Panc1 (cell line): ENCODE measurements at places on chromosomes 3 and 15. TPM values are rescaled to one million over a fixed set of nuclear protein-coding genes. Genes with fewer than 3 reads are reported as not detected.

Gene GOLGA8Q
- total RNA-seq = 1.1 TPM

Gene FAM43A
- 51.4 TPM for total RNA-seq

DNA sequence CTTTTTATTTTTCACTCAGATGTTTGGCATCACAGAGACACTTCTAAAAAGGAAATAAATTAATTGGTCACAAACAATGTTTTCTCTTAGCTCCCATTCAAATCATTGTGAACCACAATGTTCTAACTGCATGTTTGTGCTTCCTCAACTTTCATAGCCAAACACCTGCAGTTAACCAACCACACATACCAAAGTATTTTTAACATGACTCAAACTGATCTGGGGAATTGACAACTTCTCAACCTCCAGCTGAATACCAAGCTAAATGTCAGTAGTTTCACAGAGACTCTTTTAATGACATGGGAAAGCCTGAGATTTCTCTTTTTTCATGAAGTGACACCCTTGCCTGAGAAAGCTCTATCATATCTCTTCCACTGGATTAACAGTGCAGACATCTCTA is 217.9 kb upstream of the MME start:
- DNase-seq = no peak

DNA sequence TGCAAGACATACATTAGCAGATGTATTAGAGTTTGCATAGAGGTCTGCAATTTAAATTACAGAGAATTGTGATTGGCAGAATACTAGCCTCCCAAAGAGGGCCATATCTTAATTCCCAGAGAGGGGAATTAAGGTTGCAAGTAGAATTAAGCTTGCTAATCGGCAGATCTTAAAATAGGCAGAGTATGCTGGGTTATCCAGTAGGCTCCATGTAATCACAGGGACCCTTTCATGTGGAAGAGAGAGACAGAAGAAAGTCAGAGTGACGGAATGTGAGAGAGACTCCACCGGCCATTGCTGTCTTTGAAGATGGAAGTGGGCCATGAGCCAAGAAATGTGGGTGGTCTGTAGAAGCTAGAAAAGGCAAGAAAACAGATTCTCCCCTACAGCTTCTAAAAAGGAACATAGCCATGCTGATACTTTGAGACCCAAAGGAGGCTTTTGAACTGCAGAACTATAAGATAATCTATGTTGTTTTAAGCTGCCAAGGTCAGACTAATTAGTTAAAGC is 38.8 kb downstream of the IMPG2 start:
- no peak for DNase-seq

Gene PRKCD
- 14.0 TPM for total RNA-seq

Gene PAQR5
- 2.0 TPM for total RNA-seq

GRCh38 chr3:25178672-25179071 is 249.4 kb upstream of the RARB start:
- no peak for DNase-seq

DNA sequence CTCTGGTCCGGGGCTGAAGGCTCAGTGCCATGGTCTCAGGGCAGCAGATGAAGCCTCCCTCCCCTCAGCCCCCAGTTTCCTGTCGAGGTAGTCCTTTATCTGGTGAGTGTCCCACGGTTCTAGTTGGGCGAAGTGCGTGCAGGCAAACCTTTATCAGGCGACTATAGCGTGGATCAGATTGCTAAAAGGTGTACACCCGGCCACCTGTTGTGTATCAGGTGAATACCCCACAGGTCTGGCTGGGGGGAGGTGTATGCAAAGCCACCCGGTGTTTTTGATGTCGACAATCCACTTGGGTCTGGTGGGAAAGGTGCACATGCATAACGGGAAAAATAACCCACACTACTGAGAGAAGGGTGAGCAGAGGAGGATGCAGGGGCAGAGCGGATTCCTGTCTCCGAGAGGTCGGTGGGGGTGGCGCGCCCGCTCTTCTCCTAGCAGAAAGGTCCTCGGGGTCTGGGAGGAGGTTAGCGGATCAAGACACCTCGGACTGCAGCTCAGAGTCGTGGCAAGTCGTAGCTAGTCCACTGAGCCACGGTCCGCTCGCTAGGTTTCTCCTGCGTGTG is 507 bp downstream of the SLC12A6 start:
- no peak for DNase-seq

DNA sequence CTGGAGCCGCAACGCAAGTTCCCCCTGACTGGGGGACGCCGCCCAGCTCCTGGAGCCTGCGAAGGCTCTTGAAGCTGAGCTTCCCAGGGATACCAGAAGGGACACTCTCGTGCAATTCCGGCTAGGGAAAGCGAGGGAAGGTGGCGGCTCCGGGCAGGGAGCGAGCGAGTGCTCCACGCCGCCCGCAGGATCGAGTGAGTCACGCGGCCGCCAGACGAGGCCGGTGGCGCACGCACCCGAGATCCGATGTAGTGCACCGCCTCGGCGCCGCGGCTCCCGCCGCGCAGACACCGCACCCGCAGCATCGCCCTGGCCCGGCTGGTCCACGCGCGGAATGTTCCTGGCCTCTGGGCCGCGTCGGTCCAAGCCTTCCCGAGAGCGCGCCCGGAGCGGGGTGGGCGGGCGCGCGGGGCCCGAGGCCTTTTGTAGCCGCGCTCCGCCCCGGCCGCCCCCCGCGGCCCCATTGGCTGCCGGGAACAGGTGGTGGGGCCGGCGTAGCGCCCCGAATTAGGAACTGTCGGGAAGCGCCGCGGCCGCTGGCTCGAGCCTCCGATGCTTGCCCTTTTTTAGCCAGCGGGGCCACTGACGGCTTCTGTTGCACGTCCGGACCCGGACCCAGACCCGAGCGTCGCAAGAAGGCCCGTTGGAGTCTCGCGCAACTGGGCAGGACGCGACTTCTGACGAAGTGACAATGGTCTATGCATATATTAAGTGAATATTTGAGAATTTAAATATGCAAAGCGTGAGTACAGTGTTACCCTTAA is at the start of gene GATM:
TSS of gene GATM (minus strand) at position 396 of the 764 bp plus-strand sequence. CDS start at position 305, 91 bp downstream.
- DNase-seq = no peak

Gene NRROS
- 8.8 TPM for total RNA-seq

DNA sequence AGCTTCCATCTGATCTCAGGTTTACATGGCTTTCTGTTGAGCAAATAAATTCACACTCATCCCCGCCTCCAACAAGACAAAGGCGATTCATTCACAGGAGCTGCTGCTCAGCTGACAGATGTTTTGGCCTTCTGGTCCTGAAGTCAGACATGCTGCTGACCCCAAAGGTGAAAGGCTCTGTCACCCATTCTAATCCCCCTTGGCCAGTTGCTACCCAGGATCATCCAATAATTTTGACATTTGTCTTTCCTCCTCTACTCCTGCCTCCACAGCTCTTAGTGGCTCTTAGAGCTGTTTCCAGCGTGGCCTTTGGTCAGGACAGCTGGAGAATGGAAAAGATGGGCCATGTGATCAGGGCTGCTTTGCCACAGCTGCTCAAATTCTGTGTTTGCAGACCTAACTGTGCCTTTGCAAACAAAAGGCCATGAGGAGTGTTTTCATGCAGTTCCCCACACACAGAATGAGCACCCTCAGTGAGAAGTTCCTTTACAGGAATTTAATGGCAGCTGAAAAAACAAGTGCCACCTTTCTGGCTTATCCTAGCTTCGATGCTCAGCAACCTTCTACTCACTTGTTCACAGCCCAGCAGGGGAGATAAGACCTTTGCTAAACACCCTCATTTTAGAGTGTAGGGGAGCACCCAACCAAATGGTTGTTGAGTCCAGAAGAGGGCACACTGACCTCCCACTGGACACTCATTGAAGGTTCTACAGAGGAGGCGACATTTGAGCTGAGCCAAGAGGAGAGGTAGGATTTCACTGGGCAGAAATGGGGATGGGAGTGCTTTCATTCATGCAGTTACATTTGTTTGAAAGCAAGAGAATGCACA is 39.0 kb downstream of the CYP19A1 start:
- DNase-seq = no peak

Gene LIPC
- total RNA-seq = not detected

DNA sequence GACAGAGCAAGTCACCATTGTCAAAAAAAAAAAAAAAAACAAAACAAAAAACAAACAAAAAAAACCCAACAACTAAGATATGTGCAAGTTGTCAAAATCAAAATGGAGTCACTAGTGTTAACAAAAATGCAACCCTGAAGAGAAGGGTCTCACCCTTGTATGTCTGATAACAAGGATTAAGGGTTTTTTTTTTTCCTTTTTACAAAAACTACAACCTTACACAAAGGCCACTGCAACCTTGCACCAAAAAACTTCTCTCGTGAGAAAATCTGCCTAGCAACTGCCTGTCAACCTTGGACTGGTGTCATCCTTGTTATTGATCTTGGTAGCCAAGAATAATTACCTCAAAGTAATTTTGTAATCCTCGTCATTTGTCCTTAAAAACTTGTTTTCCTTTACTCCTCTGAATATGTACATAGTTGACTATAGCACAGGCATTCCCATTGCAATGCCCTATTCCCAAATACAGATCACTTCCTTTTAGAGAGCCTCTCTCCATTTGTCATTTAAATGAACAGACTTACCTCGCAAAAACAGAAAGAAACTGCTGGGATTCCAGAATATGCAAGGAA is 24.0 kb downstream of the TFRC start:
- no peak for DNase-seq

DNA sequence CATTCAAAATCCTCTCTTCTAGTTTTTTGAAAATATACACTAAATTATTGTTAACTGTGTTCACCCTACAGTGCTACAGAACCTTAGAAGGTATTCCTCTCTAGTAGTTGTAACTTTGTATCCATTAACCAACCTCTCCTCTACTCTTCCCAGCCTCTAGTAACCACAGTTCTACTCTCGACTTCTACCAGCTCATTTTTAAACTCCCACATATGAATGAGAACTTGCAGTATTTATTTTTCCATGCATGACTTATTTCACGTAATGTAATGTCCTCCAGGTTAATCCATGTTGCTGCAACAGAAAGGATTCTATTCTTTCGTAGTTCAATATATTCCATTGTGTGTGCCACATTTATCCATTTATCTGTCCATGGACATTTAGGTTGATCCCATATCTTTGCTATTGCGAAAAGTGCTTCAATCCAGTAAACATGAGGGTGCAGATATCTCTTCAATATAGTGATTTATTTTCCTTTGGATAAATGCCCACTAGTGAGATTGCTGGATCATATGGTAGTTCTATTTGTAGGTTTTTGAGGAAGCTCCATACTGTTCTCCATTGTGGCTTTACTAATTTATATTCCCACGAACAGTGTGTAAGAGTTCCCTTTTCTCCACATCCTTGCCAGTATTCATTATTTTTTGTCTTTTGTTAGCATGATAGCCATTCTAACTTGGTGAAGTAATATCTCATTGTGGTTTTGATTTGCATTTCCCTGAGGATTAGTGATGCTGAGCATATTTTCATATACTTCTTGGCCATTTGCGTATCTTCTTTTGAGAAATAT is 113.7 kb upstream of the SMAD3 start:
- DNase-seq = no peak

GRCh38 chr3:184603151-184604030 is 41.8 kb downstream of the EPHB3 start:
- DNase-seq = no peak

DNA sequence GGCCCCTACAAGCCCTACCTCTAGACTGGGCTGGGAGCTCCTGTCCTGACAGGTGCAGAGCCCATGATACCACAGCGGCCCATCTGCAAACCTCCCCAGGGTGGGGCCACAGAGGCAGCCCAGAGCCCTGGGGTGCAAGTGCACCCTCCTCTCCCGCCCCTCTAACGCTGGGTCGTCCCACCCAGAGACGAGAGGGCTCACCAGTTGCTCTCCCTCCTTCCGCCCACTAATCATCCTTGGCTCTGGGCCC is 742 bp downstream of the TNK2 start:
- no peak for DNase-seq

DNA sequence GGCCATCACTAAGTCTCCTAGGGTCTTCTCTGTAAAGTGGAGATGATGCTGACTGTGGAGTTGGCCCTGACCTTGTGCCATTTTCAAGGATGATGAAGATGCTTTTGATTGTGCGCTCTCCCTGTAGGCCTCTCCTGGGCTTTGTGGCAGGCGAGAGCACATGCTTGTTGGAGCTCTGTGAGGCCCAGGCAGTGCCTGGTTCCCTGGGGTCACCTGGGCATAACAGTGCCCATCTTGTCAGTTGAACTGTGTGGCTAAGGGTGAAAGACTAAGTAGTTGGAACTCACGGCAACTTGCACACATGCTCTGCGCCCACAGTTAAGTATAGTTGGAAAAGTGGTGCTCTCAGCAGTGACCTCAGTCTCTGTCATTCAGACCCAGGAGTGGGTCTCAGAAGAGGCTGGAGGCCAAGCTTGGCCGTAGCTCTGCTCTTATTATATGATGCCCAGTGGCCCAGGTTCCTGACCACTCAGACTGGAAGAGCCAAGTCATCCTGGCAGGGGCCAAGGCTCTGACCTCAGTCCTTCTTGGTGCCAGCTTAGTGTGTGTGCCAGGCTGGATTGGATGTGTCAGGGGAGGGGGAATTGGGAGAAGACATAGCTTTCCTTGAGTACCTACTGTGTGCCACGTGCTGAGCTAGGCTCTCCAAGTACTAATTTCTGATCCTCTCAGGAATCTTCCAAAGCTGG is 154.6 kb downstream of the EEFSEC start:
- no peak for DNase-seq

- DNase-seq = no peak
These were observed 66.9 kb downstream of the FNDC3B start for GRCh38 chr3:172106037-172106954.

GRCh38 chr3:177251755-177252154 is 54.5 kb upstream of the TBL1XR1 start:
- no peak for DNase-seq

GRCh38 chr15:28957606-28958498 is 72.1 kb downstream of the APBA2 start:
- DNase-seq = no peak

DNA sequence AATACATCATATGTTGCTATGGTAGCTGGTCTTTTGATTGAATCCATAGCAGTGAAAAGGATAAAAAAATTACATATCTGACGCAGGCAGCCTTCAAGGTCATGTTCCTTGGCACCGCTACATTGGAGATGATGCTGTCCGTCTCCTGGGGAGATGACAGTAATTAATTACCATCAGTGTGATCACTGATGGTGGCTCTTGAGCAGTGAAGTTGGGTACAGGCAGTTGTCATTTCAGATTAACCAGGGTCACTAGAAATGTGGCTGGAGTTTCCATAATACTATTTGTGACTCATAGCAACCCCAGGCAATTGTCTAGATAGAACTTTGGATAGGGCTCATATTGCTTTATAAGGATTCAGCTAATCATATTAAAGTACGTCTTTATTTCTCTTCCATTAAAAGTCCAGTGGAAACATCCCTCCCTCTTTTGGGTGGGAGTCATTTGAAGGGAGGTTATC is 136.3 kb downstream of the THSD4 start:
- no peak for DNase-seq

Gene EXD1
- total RNA-seq = 0.15 TPM

DNA sequence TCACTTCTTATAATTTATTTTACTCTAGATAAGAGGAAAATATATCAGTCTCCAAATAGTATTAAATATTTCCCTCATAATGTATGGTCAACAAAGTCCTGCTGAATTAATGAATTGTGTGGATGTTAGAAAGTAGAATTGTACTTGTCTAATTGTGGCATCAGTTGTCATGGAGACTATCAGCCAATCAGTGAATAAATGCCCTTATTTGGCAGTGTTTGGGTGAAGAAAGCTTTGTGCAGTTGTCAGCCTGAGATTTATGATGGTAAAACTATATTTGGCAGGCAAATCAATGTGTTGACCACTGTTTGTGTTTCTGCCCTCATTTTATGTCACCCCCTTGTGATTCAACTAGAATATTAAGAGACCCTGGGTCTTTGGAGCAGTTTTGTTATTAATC is 293.6 kb upstream of the MDFIC2 start:
- DNase-seq = no peak
